Activated CD8-positive, alpha-beta memory T cell treated with anti-CD3 and anti-CD28 coated beads for 1 hour (primary cell): ENCODE measurements at places on chromosomes 4 and X.

- no peak for DNase-seq
Observed at GRCh38 chrX:45710081-45710801, 509.6 kb upstream of the DIPK2B start.

GRCh38 chrX:2549876-2550275, 49.1 kb upstream of the DHRSX start:
- no peak for DNase-seq

DNA sequence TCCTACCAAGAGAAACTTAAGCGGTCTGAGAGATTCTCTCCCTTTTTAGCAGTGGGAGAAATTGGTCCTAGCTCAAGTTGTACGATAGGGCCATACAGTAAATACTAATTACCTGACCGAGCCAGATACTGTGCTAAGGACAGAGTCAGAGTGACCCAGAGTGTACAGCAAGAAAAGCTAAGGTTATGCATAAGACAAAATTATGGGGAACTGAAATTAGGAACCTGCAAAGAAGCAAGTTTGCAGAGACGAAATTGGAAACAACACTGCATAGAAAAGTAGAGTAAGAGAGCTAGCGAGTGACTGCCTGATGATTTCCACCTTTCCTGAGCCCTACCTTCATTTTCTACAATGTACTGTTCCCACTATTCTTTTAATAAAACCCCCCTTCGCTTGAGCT, 278.1 kb downstream of the NKX6-1 start:
- no peak for DNase-seq

DNA sequence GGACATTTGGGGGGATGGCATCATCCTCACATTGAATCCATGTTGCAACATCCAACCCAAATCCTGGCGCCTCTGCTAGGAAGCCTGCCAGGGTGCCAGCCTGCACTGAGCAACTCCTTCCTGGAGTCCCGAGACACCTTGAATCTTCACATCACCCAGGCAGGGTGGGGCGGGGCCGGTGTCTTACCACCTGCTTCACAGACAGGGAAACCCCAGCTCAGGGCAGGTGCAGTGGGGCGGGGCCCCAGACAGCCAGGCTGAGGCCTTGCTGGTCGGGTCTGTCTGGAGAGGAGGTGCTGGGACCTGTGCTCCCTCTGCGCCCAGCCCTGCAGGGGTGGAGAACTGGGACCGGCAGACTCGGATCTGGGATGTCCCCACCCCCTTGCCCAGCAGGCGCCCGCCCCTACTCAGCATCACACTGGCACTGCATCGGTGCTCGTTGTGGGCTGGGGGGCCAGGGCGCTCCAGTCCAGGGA, 31.5 kb upstream of the HTRA3 start:
- no peak for DNase-seq

DNA sequence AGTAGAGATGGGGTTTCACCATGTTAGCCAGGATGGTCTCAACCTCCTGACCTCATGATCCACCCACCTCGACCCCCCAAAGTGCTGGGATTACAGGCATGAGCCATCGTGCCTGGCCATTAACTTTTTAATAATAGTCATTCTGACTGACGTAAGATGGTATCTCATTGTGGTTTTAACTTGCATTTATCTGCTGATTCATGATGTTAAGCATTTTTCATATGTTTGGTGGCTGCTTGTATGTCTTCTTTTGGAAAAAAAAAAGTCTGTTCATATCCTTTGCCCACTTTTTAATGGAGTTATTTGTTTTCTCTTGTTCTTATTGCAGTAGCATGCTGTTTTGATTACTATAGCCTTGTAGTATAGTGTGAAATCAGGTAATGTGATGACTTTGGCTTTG, 45.8 kb downstream of the ANXA10 start:
- DNase-seq: no peak

- DNase-seq: no peak
Observed at GRCh38 chr4:31058656-31059055, 338.5 kb downstream of the PCDH7 start.

DNA sequence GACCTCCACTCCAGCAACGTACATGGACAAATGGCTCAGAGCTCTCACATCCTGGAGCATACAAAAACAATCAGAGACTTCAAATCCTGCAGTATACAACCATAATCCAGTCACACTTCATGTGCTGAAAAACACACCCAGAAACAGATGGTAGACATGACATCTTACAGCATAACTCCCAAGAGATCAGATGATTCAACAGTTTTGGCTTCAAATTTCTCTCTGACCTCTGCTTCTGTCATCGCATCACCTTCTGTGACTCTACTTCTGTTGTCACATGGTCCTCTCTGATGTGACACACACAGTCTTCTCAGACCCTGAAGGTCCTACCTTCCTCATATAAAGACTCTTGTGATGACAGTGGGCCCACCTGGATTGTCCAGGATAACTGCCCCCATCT, 18.5 kb downstream of the SUV39H1 start:
- no peak for DNase-seq

DNA sequence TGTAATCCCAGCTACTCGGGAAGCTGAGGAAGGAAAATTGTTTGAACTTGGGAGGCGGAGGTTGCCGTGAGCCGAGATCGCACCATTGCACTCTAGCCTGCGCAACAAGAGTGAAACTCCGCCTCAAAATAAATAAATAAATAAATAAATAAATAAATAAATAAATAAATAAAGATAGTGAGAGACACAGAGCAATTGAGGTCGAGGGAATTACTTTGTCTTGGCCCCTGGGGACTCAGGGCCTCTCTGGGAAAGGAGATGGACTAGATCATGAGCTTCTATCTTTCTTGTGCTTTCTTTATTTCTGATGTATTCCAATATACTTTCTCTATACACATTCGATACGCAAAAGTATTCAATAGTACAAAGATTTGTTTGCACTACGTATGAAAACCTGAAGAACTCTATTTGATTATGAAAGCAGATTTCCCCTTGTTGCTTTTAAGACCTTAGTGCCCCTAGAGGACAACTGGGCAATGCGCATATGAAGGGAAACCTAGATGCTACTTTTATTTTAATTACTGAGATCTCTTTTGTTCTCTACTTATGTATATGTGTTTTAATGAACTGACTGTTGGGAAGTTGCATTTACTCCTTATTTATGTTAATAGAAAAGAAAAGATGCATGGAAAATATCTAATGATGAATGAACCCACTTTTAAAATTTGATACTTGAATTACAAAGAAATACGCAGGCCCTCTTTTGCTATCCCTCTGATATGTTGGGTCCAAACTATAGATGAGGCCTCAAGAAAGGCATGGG, 12.8 kb upstream of the ELOVL6 start:
- DNase-seq: no peak

DNA sequence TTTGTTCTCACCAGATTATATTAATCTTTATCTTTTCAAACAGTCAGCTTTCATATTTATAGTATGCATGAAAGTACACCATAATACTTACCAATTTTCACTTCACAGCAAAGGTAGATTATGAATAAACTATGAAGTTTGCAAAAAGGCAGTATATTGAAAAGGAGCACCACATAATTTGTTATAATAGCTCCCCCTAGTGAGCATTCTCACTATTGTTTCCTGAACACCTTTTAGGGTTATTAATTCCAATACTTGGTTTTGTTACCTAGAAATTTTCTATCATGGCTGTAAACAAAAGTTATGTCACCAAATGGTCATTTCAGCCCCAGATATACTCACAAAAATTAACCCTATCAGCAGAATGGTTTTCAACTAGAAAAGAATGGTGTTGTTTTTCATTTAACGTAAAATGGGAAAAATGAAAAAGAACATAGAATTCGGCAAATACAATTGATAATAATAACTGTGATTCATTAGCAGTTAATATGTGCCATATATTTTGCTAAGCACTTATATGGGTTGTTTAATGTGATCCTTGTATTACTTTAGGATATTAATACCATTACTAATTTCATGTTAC, 30.2 kb upstream of the NKX6-1 start:
- DNase-seq: no peak

DNA sequence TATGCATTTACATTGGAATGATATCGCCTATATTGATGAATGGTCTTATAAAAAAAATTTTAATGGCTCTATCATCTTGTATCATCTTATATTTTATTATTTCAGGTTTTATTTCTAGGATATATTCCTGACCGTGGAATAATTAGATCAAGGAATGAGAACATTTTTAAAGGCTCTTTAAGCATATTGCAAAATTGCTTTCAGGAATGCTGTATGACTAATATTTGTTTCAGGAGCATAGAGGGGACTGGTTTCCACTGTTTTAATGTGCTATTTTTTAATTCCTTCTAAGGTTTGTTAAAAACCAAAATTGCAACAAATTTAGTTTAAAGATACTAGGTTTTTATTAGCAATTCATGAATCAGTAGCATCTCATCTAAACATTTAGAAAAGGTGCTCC, 120.2 kb downstream of the BMPR1B start:
- no peak for DNase-seq

- no peak for DNase-seq
Observed at GRCh38 chr4:63556332-63556731, 852.9 kb downstream of the TECRL start.

DNA sequence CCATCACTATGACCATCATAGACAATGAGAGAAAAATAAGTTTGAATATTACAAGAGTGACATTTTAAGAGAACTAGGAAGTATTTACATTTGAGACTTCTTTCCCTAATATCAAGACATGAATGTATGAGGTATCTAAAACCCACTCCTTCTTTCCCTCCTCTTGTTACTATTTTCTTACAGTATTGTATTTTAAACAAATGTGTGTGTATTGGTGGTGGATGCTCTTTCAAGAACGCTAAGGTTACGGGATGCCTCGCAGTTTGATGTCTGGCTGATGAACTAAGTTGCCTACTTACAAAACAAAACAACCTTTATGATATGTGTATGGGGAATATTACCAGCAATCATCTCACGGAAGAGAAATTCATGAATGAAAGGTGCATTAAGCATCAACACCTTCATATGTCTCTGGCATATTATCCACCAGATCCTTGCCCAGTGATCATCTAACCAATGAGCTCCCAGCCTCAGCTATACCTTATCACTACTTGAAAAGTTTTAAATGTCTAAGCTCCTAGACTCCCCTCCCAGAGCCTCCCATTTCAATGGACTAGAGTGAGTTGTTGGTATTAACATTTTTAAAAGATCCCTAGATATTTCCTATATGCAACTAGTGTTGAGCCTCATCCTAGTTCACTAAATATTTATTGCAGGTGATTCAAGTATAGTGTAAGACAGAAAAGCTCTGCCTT, 10.6 kb downstream of the AREG start:
- no peak for DNase-seq

DNA sequence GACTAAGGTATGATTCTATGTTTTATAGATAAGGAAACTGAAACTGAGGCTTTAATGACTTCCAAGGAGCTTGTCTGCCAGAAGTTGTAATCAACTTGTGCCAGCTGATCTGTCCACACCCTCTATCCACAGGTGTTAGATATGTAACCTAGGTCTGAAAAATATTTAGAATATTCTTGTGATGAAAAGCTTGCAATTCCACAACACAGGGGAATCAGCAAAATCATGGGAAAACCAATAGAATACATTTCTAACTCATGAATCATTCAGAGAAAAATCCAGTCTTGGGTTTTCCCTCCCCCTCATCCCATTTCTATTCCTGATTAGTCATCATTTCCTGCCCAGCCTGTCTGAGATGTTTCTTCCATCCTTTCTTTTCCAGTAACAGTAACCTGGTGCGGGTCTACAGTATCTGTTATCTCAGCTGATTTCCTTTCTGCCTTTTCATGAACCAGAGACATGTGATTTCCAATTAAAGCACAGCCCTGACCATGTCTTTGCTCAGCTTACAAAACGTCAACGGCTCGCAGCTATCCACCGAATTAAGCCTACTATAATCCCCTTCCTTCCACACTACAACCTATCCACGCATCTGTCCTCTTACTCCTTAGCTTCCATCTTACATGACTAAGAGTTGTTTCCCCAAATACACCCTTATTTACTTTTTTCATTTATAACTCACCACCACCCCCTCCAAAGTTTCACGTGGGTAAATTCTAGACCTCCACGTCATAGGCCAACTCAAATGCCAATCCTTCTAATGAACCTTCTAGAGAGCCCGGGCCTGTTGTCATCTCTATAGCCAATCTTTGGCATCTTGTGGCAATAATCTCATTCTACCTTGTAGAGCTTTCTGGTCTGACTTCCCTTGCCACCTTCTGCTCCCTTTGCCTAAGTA, 961 bp upstream of the NOCT start:
- DNase-seq: no peak
